ENCODE measurements at places on chromosomes 5 and 9.

GRCh38 chr9:133436681-133437080 lies 14.5 kb downstream of the ADAMTS13 start:
- no peak for DNase-seq

DNA sequence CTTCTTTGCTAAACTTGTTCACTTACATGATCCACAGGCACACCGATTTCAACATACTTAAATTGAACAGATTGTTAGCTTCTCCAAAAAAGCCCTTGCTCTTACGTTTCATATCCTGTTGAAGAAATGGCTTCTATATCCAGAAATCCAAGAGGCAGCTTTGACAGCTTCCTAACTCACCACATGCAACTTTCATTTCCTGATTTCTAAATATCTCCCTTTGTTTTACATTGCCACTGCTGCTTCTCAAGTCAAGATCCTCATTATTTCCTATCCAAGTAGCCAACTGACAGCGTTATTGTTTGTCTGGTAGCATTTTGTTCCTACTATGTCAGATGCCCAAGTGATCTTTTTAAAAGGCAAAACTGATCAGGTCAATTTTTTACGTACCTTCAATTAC lies 913.2 kb upstream of the TYRP1 start:
- no peak for DNase-seq

DNA sequence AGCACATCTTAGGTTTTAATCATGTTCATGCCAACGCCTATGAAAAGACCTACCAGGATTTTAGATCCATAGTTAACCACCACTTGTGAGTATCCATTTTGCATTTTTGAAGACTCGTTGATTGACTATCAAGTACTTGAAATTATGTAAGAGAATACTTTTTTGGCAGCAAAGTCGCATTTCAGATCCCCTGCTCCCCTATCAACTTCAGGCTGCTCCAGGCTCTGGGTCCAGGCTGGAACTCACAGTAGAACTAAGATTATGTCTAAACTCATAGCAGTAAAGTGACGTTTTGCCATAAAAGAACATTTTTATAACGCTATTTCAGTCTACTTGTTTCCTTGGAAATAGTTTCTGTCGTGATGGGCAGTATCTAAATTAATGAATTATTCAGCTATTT lies 267.7 kb downstream of the FANCC start:
- DNase-seq, result no peak

DNA sequence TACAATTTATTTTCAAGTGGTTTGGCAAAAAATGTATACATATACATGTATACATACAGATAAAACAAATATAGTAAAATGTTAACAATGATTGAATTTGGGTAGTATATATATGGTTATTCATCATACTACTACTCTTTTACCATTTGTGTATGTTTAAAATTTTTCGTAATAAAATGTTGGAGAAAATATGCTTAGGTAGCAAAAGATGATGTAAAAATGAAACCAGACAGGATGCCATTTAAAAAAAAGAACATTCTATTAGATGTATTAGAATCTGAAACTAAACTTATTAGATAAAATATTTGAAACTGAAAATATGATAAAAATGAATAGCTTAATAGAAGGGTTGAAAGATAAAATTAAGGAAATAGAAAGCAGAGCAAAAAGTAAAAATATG lies 144.9 kb upstream of the FER start:
- DNase-seq, result no peak

- no peak for DNase-seq
Observed at GRCh38 chr5:177447611-177448243, 1.1 kb downstream of the PRR7 start.

- no peak for DNase-seq
Observed at GRCh38 chr9:4538107-4538506, 47.8 kb downstream of the SLC1A1 start.

DNA sequence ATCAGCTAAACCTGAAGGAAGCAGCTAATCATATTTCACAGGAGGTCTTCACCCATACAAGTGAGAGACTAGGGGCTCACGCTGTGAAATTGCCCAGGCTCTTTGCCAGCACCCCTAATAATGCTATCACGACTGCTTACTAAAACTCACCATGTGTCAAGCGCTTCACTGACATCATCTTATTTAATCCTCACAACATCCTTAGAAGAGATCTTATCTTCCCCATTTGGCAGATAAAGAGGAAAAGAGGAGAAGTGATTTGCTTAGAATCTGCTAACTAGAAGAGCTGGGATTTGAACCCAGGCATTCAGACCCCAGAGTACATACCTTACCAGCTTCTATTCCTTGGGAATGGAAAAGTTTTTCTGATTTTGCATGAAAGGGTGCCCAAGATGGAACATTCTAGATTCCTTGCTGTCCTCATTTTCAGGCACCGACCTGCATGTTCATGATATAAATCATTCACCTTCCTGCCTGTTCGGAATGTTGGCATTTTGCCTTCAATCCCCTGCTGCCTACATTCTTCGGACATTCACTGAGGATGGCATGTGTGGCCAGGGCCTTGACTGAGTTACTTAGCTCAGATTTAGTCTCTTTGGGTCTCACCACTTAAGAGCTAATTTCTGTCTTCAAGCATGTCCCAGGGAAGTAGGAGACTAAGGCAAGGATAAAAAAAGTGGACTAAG lies 88.1 kb downstream of the SH3TC2 start:
- no peak for DNase-seq

DNA sequence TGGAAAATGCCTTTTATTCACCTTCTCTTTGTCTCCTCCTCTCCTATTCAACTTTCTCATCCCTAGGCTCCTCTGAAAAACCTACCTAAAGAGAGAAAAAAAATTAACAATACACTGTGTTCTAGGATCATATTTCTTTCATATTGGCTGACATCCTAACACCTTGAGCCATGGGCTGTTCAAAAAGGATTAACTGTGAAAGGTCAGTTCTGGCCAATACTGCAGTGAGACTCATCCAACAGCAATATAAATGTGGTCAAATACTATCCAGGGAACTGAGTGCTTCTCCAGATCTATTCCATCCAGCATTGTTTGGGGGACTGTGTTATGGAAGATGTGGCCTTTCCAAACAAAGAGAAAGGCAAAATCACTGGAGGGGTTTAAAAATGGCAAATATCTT lies 131.1 kb upstream of the MOCS2 start:
- DNase-seq, result no peak

DNA sequence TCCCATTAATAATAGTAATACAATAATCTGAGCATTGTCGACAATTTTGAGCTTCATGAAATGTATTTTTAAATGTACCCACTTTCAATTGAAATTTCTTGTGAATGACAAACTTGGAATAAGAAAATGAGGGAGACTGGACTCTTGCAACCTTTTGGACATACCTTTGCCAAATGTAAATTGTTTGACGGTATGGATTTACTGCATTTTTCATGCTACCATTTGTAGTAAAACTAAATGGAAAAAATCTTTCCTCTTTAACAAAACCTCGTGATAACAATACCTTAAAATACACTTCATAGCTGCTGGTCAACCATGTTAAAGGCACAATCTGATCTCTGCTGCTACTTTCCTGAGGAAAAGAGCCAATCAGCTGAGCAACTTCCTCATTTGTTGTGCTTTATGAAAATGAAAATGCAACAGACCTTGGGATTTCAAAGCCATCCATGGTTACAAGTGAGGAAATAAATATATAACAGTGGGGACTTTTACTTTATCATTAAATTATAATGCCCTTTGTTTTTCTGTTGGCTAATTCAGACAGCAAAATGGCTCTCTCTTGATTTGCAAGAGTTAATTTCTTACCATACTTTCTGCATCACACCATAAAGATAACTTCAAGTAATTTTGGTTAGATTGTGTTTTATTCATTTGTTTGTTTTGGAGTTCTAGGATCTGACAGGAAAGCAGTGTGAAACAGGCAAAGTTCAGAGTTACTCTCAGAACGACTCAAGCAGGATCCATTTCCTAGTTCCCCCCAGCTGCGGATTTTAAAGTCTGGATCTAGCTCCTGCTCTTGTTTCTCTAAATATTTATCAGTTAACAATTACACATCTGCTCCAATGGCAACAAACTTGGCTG lies 1.1 kb downstream of the ALDH1A1 start:
- no peak for DNase-seq

Measured in DMS 273 treated with DMSO at 0.1 percent for 48 hours (cell line).